ENCODE measurements at places on chromosomes 6 and 20. TPM values are rescaled to one million over a fixed set of nuclear protein-coding genes. Genes with fewer than 3 reads are reported as not detected.

LY6G6F gene
- polyA plus RNA-seq, result not detected

DNA sequence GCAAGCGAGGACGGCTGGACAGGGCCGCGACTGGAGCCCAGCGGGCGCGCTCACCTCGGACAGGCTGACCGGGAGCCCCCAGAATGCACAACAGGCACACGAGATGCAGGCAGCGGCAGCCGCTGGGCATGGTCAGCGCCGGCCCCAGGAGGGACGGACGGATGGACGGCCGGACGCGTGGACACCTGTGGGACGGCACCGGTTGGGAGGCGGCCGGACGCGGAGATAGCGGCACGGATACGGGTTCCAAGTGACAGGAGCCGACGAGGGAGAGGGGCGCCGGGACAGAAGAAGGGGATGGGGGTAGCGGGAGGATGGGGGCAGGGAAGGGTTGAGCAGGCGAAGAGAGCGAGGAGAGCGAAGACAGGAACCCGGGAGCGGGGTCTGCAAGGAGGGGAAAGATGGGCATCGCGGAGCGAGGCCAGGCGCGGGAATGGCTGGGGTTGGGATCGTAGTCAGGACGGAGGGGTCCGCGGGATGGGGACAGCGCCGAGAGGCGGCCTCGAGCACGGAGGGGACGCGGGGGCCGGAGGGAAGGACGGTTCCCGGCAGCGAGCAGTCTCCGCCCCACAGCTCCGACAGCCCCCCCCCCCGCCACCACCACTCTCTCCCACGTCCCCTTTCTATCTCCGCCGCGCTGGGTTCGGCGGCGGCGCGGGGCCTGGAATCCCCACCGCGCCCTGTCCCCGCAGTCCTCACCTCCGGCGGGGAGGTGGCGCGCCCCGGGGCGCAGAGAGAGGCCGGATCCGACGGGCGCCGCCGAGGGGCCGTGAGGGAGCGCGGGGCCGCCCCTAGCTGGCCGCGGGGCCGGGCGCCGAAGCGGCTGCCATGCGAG lies 435 bp downstream of the DLK2 start:
- DNase-seq, result peak; percentile 89

OR2H1 gene
- polyA plus RNA-seq, result not detected

HINT3 gene
- 15.4 TPM for polyA plus RNA-seq

CEBPB gene
- polyA plus RNA-seq, result 183 TPM

BTNL2 gene
- polyA plus RNA-seq, result not detected

GRCh38 chr20:12896180-12896579 lies 112.6 kb upstream of the SPTLC3 start:
- DNase-seq, result no peak

GRCh38 chr6:4776493-4777393 lies 539 bp downstream of the CDYL start:
- DNase-seq, result peak; percentile 36

DNA sequence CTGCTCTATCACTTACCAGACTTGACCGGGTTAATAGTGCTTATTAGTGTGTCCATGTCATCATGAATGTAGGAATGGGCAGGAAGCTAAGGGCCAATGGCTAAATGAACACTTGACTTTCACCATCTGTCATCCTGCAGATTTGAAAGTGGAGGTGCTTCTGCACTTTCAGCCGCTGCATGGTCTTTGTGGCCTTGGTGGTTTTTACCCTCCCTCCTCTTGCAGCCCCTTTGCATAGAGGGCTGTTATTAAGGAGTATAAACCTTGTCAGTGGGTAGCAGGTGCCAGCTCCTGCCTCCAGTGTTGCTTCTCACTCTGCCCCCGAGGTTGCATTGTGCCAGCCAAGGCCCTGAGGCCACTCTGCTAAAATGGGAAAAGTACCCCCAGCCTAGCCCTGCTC lies 122.2 kb upstream of the TNFAIP3 start:
- DNase-seq, result no peak

TRIM40 gene
- 0.34 TPM for polyA plus RNA-seq

GRCh38 chr20:49979030-49979832 lies 3.5 kb upstream of the SNAI1 start:
- DNase-seq, result peak; percentile 70

GRCh38 chr6:25366903-25367545 lies 87.8 kb downstream of the CARMIL1 start:
- no peak for DNase-seq

GRIK2 gene
- polyA plus RNA-seq, result 1.6 TPM

DNA sequence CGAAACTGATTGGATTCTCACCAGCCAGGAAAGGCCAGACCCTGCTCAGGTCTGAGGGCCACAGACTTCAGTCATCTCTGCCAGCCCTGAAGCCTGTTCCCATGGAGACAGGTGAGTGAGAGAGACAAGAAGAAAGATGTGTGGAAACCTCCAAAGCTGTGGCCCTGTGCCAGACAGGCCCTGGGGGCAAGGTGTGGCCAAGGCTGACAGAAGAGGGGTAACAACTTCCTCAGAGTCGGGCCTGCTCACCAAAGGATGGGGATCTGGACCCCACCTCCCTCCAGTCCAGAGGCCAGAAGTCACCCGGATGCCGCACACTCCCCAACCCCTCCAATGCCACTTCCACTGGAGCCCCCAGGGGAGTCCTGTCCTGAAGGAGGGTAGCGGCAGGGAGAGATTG lies 73.6 kb downstream of the MDGA1 start:
- no peak for DNase-seq

GHRH gene
- polyA plus RNA-seq, result not detected

GRCh38 chr6:108764580-108764950 lies 83.7 kb upstream of the ARMC2 start:
- no peak for DNase-seq

ZNF391 gene
- polyA plus RNA-seq, result 6.9 TPM

GRCh38 chr6:24504649-24505586 lies 10.1 kb downstream of the ALDH5A1 start:
- peak; percentile 63 for DNase-seq

- no peak for DNase-seq
Measured at GRCh38 chr6:26163427-26164119, 76.3 kb downstream of the HFE start.

GRCh38 chr20:60559462-60559861 lies 601.2 kb downstream of the CDH26 start:
- DNase-seq, result no peak

POLR3F gene
- polyA plus RNA-seq, result 9.1 TPM

HLA-DQA1 gene
- polyA plus RNA-seq, result not detected

All from hepatocyte (in vitro differentiated cells).